Left renal pelvis (tissue), 4 donors: ENCODE measurements at places on chromosomes 12 and 14. TPM values are rescaled to one million over a fixed set of nuclear protein-coding genes. Genes with fewer than 3 reads are reported as not detected.

DNA sequence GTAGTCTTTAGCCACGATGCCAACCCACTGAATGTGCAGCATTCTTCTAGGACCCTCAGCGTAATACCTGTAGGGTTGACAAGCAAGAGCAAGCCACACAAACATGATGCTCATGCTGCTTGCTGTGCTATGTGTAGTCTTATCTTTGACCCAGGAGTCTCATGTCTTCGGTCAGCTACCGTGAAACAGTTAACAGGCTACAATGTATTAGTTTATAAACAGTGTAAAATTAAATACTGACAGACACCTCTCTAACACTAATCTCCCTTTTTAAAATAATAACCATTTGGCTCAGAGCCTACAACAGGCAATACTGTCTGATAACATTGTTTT, 1.9 kb downstream of the EAPP start:
- DNase-seq = no peak

DNA sequence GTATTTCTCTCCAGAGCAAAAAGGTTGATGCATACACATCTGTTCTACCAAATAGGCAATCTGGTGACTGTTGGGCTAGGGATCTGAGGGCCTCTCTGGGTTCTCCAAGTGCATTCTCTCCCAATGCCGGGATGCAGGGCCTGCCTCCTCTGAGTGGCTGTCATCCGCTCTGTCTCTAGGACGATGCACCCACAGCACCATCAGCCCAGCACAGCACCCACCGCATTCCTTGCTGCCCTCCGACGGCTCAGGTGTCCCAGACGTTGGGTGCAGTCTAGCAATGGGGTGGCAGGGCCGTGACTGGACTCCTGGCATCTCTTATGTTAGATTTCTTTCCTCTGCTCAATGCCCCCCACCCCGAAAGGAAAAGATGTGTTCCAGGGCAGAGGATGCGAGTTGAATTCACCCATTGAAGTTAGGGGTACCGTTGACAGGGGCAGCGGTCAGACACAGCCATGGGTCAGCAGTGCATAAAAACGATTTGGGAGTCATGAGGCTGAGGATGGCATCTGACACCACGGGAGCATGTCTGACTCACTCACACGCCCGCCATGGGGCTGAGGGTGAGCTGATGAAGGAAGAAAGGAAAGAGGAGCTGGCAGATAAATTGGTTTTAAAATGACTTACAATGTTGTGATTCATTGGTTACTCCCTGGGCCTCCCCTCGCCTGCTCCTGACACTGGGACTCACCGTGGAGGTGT, 93.2 kb upstream of the C14orf180 start:
- DNase-seq = no peak

- peak; percentile 12 for DNase-seq
Measured at GRCh38 chr12:117850048-117850447, 118.7 kb downstream of the KSR2 start.

DNA sequence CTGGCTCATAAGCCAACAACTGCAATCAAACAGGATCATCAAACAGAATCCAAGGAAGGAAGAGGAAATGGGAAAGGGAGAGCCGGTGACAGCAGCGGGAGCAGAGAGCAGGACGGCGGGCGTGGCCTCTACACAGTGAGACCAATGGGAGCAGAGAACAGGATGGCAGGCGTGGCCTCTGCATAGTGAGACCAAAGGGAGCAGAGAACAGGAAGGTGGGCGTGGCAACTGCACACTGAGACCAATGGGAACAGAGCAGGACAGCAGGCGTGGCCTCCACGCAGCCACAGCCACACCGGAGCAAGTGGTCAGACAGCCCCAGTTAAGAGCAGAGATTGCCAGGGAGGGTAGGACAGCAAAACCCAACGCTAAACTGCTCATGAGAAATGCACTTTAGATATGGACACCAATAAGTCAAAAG, 16.4 kb downstream of the LRCOL1 start:
- peak; percentile 83 for DNase-seq

DNA sequence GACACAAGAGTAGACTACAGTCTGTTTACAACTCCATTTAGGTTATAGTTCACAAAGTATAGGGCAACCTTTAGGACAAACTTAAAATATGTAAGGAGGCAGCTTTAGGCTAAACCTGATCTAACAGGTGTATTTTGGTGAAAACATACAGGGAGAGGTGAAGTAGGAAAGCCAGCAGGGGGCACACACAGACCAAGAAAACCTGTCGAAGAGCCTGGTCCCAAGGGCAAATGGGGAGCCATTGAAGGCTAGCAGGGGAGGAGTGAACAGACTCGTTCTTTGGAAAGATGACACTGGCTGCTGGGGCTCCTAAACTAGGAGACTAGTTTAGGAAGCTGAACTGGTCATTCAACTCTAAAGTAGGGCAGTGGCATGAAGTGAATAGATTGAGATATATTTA, 138.8 kb upstream of the WSCD2 start:
- no peak for DNase-seq

DNA sequence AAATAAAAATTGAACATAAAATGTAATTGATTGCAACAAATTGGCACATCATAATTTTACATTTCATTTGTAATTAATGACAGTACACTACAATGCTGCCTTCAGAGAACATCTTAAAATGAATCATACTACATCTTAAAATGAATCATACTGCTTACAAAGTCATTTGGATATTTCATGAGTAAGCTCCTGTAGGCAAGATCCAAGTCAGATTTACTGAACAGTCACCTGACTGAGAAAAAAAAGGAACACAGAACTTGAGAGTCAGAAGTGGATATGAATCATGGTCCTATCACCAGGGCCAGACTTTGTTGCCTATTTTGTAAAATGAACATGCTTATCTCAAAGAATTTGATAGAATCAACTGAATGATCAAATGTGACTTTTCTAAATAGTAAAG, 32.7 kb upstream of the FBLN5 start:
- no peak for DNase-seq

DNA sequence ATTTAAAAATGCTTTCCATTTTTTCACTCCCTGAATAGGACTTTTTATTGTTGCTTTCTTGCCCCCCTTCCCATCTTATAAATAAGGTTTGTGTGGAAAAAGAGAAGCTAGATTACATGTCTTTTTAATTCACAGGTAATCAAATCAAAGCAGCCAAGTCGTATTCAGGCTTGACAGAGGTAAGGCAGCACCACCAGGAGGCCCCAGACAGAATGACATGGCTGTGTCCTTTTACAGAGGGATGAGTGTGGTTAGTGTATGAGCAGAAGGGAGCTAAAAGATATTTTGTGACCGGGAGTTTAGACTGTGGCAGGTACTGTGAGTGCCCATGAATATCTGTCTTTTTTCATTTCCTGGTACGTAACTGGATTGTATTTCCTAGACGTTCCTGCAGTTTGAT, 596.1 kb downstream of the ETNK1 start:
- no peak for DNase-seq

DNA sequence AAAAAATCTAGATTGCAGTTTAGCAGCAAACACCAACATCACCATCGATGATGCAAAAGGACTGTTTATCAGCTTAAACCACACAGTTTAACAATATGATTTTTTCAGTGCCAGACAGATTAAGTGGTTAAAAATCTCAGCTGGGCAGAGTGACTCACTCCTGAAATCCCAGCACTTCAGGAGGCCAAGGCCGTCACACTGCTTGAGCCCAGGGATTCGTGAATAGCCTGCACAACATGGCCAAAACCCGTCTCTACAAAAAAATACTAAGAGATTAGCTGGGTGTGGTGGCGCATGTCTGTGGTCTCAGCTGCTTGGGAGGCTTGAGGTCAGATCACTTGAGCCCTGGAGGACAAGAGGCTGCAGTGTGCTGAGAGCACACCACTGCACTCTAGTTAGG, 8.9 kb downstream of the RSRC2 start:
- no peak for DNase-seq

DNA sequence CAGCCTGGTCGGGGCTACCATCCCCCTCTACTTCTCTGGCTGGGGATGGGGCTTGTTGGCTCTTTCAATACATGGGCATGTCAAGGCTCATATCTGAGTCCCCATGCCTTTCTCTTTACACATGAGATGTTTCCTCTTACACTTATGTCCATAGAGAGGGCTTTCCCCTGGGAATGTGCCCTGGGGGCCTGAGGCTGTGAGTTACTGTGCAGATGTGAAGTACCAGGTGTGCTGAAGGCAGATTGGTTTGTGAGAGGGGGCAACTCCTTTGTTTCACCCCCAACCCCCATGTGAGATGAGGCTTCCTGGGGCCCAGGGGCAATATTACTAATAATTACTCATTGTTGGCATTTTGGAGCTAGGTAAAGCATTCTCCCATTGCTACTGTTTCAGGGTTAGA, 32.8 kb downstream of the NRXN3 start:
- DNase-seq = no peak

GPRC5A gene
- polyA plus RNA-seq = 7.1 TPM

SLC7A8 gene
- 16.8 TPM for polyA plus RNA-seq

RSRC2 gene
- polyA plus RNA-seq = 141 TPM

HRK gene
- polyA plus RNA-seq = 0.59 TPM

CCDC177 gene
- 0.14 TPM for polyA plus RNA-seq

SCYL2 gene
- 35.9 TPM for polyA plus RNA-seq
